ENCODE measurements at places on chromosomes 12 and 14.

DNA sequence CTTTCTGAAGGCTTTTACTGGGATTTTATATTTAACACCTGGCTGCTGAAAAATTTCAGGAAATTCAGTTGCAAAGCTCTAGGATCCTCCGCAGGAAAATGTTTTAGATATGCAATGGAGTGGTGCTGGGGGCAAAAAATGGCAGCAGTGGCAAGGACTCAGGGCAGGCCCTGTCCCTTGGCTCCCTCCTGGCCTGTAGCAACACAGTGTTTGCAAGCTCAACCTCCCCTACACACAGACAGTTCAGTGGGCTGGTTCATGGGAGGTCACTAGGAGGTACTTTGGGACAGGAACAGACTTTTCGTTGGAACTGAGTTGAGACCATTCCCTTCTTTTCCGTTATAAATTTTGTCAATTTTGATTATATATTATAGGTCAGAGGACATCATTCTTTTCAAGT lies 270.4 kb downstream of the ADAMTS20 start:
- DNase-seq: no peak

GRCh38 chr12:89969093-89969492 lies 260.5 kb upstream of the ATP2B1 start:
- no peak for DNase-seq

DNA sequence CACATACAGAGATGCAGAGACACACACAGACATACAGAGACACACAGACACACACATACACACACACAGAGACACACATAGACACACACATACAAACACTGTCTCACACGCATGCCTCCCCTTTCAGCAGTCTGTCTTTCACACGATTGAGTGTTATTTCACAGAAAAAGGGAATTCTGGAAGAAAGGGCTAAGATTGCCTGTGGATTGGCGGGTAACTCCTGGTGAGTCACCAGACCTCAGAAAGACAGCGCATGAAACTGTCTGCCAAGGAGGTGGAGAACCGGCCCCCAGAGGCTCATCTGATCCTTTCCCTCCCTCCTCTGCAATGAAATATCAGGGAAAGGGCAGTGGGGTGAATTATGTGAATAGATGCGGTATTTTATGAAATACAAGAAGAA lies 127.2 kb upstream of the GSC start:
- no peak for DNase-seq

- no peak for DNase-seq
Observed at GRCh38 chr14:104593241-104593701, 11.3 kb downstream of the TMEM179 start.

DNA sequence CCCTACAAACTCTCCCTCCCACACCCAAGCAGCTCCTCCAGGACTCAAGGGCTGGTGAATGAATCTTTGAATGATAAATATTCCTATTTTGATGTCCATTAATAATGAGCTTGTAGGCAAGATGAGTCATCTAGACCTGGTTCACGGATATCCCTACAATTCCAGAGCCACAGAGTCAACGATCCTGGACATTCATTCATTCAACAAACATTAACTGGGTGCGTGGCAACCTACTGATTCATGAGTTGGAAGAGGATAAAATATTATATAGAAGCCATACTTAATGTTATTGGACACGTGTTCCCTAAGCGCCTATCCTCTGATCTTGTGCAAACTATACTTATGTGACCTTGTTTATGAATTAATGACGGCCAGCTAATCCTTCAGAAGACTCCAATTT lies 420 bp upstream of the OTUB2 start:
- no peak for DNase-seq

DNA sequence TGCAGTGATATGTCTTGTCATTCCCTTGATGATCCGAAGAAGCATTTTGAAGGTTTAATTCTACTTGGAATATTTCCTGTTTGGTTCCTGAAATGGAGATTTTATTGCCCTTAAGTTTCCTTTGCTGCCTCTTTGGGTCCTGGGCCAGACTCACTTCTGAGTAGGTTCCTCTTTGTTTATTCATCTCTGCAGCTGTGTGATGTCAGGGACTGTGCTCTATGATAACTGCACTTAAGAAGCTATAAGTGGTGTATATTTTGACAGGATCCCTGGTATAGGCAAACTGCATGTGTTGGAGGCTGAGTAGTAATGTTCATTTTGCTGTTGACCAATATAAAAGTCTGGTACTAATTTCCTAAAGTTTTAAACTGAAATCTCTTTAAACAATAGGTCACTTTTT lies at the start of gene KLRC4:
Gene KLRC4, minus strand, starts transcription at position 366 of the 400 bp plus-strand sequence. Its CDS starts 182 bp downstream, at position 184.
- peak; percentile 3 for DNase-seq

GRCh38 chr14:33362934-33363333 lies 424.3 kb downstream of the NPAS3 start:
- DNase-seq: no peak

- DNase-seq: no peak
Observed at GRCh38 chr14:96735526-96735925, 61.7 kb upstream of the VRK1 start.

DNA sequence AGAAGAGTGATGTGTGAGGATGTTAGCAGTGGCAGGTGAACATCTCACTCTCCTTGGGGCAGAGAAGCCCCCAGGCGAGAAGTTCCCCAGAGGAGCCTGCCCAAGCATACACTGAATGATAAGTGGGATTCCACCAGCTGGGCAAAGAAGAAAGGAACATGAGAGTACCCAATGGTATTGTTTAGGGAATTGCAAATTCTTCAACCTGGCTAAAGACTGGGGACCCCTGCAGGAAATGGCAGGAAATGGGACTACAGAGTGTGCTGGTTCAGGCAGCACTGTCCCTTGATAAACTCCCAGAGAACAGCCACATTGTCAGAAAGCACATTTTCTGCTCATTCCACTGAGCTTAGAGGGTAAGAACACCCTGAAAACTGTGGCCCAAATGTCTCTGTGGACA lies 121.3 kb downstream of the RPS29 start:
- no peak for DNase-seq

DNA sequence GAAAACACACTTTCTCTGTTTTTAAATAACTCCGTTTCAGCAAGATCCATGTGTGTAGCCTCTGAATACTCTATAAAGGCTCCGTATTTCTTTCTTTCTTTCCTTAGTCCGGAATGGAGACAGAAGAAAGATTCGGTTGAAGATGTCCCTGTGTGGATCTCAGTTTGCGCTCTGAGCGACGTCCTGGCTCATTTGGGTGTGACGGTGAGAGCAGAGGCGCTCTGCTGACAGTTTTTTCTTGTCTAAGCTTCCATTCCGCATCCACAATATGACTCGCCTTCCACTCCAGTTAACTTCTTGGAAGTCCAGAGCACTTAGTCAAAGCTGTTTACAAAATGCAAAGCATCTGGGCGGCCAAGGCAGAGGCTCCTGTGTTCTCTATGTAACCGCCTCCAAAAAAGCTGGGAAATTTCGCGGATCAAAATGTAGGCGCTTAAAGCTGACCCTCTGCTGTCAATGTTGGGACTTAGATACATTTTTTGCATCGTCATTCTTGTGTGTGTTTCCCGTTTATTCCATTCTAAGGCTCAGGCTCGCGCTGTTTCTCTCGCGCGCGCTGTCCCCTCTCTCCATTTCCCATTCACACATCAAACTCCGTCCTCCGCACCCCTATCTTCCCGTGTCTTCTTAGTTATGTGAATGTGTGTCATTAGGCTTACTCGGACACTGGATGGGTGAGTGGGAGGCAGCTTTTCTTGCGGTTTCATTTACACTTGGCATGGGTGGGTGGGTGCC lies 880 bp upstream of the FLRT2 start:
- peak; percentile 47 for DNase-seq

- DNase-seq: no peak
Observed at GRCh38 chr12:71193041-71193440, 35.2 kb upstream of the TSPAN8 start.

- DNase-seq: no peak
Observed at GRCh38 chr12:15732341-15733061, 56.7 kb downstream of the EPS8 start.

GRCh38 chr12:96233168-96233567 lies 39.0 kb downstream of the ELK3 start:
- no peak for DNase-seq

DNA sequence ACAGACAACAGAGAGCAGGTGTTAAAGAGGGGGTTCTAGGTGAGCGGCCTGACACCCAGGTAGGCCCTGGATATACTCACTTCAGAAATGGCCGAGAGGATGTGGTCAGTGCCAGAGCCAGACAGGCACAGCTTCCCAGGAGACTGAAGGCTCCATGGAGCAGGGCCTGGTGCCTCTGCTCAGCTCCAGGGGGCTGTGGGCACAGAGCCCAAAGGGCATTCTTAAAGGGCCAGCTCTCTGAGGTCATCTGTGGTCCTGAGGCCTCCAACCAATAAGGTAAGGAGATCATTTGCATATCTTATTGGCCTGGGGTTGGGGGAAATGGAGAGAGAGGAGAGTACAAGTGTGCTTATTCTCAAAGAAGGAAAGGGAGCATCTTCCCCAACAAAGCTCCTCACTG lies 9.7 kb upstream of the PCK2 start:
- DNase-seq: no peak

- DNase-seq: no peak
Observed at GRCh38 chr12:57619434-57620244, 8.4 kb downstream of the ARHGEF25 start.

DNA sequence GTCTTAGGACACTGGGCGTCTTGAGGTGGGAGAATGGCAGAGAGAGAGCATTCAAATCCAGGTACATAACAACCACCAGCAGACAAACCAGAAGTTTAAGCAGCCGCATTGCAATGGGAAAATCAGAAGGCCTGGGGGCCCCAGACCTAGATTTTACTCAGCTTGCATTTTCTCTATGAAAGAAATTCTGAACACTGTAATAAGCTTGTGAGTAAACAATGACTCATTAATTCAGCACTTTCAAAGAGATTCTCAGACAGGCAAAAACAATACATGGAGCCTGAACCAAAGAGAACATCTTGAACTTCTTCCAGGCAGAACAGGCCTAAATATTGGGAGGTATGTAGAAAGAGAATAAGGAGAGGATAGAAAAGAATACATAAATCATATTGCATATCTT lies 69.8 kb upstream of the IFNG-AS1 start:
- no peak for DNase-seq

DNA sequence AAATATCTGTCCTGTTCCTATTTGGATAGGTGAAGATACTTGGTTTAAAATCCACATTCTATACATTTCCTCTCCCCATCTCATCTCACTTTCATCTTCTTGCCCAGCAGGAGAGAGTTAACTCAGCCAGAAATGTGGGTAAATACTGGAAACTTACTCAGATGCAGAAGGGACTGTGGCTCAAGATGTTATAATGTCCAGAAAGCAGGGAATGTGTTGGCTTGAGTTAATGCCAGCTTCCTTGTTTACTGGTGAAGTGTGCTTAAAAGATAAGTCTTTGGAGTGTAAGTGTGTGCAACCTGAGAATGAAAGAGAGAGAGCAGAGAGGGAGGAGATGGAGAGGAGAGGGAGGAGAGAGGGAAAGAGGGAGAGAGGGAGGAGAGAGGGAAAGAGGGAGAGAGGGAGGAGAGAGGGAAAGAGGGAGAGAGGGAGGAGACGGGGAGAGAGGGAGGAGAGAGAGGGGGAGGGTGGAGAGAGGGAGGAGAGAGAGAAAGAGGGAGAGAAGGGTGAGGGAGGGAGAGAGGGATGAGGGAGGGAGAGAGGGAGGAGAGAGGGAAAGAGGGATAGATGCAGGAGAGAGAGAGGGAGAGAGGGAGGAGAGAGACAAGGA lies 22.0 kb upstream of the SNRPF start:
- DNase-seq: no peak

DNA sequence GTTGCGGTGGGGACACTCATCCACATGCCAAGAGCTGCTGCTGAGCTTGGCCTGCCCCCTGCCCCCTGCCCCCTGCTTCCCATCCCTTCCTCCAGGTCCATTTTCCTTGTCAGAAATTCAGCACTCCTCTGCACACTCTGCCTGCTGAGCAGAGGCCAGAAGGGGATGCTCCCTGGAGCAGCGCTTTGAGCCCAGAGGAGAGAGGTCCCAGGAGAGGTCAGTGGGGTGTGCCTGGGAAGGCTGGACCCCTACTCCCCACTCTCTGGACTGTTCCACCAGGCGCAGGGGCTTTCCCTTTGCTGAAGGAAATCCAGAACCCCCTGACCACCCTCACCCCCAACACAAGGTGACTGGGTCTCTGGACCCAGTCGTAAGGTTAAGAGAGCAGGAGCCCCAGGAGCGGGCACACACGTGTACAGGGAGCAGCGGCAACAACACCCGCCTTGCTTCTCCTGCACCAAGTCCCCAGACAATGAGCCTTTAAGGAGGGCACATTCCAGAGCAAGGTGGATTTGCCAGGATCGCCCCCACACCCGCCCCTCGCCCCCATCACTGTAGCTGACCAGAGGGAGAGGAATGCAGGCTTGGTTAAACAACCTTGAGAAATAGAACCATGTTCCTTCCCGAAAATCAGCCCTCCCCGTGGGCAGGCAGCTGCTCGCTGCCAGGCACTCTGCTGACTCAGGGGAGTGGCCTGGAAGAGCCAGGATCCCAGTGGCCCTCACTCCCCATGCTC lies 30.7 kb downstream of the ISCA2 start:
- no peak for DNase-seq

GRCh38 chr12:104003596-104003995 lies 37.9 kb downstream of the TDG start:
- DNase-seq: no peak

GRCh38 chr14:89654998-89655397 lies 238.0 kb upstream of the FOXN3 start:
- DNase-seq: no peak

GRCh38 chr14:85978582-85979250 lies 448.8 kb downstream of the FLRT2 start:
- no peak for DNase-seq
